ENCODE measurements at places on chromosomes 2 and 18. TPM values are rescaled to one million over a fixed set of nuclear protein-coding genes. Genes with fewer than 3 reads are reported as not detected.

The RAX gene
- total RNA-seq: not detected

The TAF4B gene
- 3.4 TPM for total RNA-seq

The GAREM1 gene
- 0.63 TPM for total RNA-seq

The NYAP2 gene
- not detected for total RNA-seq

The ARMC9 gene
- 6.5 TPM for total RNA-seq

The FSIP2 gene
- 0.44 TPM for total RNA-seq

The RTP5 gene
- total RNA-seq: not detected

The GALNT14 gene
- 0.13 TPM for total RNA-seq

The CD207 gene
- 0.16 TPM for total RNA-seq

The SLC38A11 gene
- total RNA-seq: not detected

The METTL4 gene
- 10.7 TPM for total RNA-seq

The CPLX4 gene
- not detected for total RNA-seq

The ADRA2B gene
- total RNA-seq: not detected

The SLC30A3 gene
- 34.7 TPM for total RNA-seq

The DSG3 gene
- total RNA-seq: under 0.01 TPM

The IL1RL1 gene
- total RNA-seq: 3.3 TPM

The TMEM182 gene
- 0.16 TPM for total RNA-seq
